ENCODE measurements at places on chromosomes 7 and 10. TPM values are rescaled to one million over a fixed set of nuclear protein-coding genes. Genes with fewer than 3 reads are reported as not detected.

- no peaks in the 10 kb centered on the region for H3K27me3 ChIP-seq
- no peak overlapping the region for H3K27ac ChIP-seq
These were observed 244.1 kb downstream of the PTPRN2 start for GRCh38 chr7:158343526-158343925.

The LIPA gene
- total RNA-seq = 22.7 TPM

The NDUFB2 gene
- total RNA-seq = 183 TPM

- H3K36me3 ChIP-seq = no peaks in the 10 kb centered on the region
- no peak overlapping the region for H3K27ac ChIP-seq
- no peaks in the 10 kb centered on the region for H3K27me3 ChIP-seq
- H3K4me3 ChIP-seq = no peak overlapping the region
- no peak for DNase-seq
These were observed 84.5 kb upstream of the SEMA3C start for GRCh38 chr7:81003326-81003725.
